Mammary epithelial cell (primary cell): ENCODE measurements at places on chromosomes 5 and 9. TPM values are rescaled to one million over a fixed set of nuclear protein-coding genes. Genes with fewer than 3 reads are reported as not detected.

The TYRP1 gene
- not detected for total RNA-seq

The ENHO gene
- 0.28 TPM in 1 of 2 replicates, not detected in the other for total RNA-seq

The TAF11L5 gene
- total RNA-seq: not detected

The PTCH1 gene
- 7.0 TPM for total RNA-seq

The SNX24 gene
- total RNA-seq: 46.8 and 85.0 TPM in 2 replicates

The CA9 gene
- 3.4 and 18.4 TPM in 2 replicates for total RNA-seq

The SOHLH1 gene
- total RNA-seq: not detected in 2 replicates

The CARD6 gene
- 0.67 TPM for total RNA-seq

DNA sequence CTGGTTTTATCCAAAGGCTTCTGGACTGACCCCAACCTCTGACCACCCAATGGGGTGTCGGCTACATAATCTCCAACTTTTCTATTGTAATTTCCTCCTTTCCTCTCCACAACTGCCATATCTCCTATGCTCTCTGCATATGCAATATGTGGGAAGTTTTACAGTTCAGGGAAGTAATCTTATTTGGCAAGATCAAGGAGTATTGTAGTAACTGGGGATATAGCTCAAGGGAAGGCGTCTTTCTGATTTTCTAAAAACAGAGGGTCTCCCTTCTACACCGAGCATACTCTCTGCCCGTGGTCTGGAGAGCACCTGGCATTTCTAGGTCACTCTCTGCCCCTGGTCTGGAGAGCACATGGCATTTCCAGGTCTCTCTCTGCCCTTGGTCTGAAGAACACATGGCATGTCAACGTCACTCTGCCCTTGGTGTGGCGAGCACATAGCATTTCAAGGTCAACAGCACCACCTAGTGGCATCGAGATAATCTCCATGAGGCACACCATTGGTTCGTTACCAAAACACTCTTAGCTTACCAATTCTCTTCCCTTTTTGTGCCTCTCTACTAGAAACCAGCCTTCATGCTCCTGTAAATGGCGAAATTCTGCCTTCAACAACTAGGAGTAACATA, 616.4 kb upstream of the NUDT12 start:
- DNase-seq: peak; percentile 42

DNA sequence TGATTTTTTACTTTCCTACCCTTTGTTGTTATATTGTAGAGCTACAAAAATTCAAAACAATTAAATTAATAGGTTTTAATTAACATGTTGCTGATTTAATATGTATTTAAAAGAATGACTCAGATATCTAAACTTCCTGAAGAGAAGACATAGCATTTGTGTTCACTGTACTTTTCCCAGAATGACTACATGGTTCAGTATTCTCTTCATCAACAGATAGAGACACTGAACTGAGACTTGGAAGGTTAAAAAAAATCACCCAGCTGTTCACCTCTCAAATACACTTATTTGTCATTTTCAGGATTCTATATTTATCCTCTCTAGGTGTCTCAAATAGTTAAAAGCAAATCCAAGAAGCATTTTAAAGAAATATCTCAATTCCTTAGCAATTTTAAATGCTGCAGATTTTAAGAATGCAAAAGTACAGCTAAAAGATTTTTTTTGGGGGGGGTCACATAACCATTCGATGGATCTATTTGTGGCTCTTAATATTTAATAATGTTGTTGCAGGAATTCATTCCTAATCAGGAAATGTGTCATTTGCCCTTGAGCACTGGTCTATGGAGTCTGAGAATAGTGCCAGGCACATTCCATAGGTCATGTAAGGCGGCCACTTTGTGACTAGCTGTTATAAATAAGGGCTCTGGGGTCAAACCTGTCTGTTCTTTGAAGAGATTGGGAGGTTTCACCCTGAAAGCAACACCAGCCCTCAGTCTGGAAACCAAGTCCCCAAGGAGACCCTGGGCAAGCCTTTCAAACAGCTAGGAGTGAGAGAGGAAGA, 463.1 kb downstream of the NR2F1-AS1 start:
- DNase-seq: peak; percentile 24

DNA sequence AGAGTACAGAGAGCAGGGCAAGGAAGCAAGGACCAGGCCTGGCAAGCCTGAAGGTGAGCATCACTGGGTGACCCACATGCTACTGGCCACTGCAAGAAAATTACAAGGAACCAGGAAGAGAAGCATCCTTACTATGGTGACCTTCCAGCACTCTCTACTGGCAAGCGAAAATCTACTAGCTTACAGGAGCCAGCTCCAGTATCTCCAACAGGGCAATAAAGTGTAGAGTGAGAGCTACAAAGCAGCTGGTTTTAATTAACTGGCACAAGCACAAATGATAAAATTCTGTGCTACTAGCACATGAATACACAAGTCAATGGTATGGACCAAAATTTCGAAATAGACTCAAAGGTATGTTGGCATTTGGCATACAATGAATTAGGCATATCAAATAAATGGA, 113.3 kb upstream of the CAST start:
- no peak for DNase-seq

- peak; percentile 40 for DNase-seq
These were observed 16.8 kb downstream of the MGAT1 start for GRCh38 chr5:180785794-180786221.

DNA sequence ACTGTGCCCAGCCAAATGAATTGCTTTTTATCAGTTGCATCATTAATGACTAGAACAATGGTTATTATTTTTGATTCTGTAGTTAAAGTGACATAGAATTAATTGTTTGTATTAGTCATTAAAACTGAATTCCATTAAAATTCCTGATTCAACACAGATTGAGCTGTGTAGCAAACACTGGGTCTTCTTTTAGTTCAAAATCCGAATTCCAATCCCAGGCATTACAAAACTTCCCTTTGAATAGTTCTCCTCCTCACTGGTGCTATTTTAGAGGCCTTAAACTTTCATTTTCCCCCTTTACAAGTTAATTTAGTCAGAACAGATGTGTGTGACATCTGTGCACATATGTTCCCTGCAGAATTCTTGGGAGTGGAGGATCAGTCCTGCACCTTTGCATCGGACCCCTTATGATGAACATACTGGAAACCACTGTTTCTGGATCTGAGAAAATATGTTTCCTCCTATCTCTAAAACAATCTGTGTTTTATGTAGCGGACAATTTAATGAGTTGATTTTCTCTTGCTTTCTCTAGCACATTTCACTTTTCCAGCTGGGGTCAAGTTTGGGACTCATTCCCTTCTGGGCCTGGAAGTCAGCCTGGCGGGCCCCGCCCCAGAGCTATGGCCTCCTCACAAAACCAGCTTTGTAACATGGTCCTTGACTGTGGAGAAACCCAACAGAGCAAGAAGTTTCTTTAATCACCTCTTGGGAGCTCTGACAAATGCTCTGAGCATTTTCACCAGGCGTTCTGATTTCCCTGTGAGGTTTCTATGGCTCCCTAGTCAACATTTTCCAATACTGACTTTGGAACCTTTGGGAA, 87.9 kb upstream of the MAMDC2 start:
- no peak for DNase-seq

DNA sequence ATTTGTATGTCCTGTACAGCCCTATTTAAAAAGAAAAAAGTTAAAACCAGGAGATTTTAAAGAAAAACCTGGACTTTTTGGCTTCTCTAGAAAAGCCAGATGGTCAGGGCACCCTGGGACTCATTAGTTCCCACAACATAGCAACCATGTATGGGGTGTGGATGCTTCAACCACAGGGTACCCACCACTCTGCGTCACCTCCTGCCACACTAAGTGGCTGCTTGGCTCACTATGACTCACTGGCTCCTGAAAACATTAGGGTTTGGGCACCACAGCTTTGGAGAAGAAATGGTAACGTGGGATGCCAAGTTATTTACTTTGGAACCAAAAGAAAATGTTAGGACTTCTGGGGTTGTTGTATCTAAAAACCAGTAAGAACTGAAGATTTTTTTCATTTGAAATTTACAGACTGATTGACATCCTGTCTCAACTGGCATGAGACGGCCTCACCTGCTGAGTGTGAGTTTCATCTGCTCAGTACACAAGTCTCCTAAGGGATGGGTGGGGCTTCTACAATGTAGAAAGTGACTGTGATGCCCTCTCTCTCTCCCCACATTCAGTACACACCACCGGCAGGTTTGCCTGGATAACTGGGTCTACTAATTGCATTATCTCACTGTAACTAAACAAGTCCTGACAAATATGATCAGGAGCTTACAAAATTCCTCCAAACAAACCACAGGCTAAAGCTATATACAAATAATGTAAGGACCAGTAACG, 103.9 kb downstream of the ESM1 start:
- peak; percentile 87 for DNase-seq

DNA sequence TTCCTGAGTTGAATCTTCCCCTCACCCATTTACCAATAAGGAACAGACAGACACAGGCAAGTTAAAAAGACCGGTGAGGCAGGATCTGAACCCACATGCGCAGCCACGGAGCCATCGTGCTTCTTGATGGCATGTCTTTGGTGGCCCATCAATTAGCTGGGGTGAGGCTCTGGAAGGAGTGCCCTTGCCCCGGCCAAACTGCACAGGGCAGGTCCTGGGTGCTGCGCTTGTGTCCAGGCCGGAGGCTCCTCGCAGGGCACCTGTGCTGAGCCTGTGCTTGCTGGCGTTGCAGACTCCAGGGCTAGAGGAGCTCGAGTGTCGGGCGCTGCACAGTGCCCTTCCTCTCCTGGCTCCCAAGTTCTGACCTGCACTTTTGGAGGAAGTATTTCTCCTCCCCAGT, 66.4 kb downstream of the PSMB7 start:
- DNase-seq: no peak

DNA sequence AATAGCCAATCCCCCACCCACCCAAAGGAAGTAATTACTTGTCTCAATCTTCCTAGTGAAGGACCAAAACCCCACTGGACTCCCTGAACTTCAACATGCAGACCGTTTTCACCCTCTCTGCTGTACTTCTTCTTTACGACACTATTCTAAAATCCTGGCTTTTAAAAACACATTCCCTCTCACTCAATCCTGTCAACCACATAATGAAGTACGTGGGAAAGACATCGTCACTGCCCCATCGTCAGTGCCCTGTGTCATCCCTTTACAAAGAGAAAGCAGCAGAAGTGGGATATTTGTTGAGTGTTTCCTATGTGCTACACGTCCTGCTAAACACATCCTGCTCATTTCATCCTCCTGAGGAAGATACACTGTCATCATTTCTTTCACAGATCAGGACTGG, 54.2 kb downstream of the MAPKAP1 start:
- DNase-seq: no peak

GRCh38 chr5:138263581-138263980, 10.8 kb downstream of the GFRA3 start:
- no peak for DNase-seq

GRCh38 chr9:86241216-86241615, 18.2 kb downstream of the C9orf153 start:
- peak; percentile 16 for DNase-seq

- peak; percentile 74 for DNase-seq
These were observed 176.7 kb upstream of the ADAMTSL1 start for GRCh38 chr9:18297056-18297841.

GRCh38 chr9:135009794-135010585, 77.5 kb upstream of the OLFM1 start:
- DNase-seq: no peak

DNA sequence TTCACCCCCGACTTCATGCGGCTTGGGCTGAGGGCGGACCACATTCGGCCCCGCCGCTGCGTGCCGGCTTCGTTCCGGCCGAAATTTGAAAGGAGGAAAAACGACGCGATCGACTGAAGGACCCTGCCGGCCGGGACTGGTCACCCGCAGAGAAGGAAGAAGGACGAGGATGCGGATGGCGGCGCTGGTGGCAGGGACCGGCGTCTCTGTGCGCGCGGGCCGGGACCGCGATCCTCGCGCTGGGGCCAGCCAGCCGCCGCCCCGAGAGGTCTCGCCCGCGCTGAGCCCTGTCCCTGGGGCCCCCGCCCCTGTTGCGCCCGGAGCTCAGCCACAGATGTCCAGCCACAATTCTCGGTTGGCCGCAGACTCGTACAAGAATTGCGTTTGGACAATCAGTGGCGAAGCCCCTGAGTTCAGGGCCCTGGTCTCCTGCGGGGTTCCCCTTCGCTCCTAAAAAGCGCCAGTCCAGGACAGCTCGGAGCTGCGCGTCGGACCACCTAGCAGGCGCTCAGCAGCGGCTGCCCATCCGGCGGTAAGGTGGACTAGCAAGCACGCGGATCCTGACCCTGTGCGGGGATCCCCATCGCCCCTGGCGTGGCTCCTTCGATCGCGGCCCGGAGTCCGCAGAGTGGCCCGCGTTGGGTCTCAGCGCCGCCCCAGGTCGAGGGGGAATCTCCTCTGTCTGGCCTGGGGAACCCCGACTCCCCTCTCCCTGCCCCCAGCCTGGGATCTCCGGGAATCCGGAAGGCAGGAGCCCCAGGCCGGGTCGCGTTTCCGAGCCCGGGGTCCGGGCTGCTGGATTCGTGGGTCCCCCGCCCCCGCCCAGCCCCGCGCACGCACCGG, 21.3 kb downstream of the URM1 start:
- DNase-seq: no peak

DNA sequence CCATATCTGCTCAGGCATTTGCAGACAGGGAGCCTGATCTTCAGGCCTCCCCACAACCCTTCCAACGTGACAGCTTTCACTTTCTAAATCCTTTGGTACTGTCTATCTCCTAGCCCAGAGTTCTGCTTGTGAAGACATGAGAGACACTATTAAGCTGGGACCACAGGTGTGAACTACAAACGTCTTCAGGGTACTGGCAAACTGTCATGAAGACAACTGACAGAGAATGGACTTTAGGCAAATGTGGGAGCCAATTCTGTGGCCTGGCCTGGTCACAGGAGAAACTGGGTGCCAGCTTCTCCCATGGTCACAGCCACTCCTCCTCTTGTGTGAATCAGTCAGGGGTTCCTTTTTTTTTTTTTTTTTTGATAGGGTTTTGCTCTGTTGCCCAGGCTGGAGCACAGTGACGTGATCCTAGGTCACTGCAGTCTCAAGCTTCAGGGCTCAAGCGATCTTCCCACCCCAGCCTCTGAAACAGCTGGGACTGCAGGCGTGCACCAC, 10.4 kb downstream of the TRIM14 start:
- no peak for DNase-seq

DNA sequence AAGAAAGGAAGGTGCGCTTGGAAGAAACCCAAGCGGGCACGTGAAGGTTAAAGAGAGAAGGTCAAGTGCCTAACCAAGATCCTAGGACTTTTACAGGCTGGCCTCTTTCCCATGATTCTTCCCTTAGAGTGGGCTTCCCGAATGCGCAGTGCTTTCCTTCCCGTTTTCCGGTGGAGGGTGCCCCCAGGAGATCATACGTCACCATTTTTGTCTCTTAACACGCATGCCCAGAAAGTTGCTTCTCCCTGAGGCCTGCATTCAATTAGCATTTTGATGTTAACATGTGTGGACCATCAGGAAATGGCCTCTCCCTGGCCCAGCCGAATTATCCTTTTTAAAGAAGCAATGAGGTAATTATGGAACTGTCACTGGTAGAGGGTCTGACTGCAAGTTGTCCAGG, 1.9 kb upstream of the RUSC2 start:
- no peak for DNase-seq

DNA sequence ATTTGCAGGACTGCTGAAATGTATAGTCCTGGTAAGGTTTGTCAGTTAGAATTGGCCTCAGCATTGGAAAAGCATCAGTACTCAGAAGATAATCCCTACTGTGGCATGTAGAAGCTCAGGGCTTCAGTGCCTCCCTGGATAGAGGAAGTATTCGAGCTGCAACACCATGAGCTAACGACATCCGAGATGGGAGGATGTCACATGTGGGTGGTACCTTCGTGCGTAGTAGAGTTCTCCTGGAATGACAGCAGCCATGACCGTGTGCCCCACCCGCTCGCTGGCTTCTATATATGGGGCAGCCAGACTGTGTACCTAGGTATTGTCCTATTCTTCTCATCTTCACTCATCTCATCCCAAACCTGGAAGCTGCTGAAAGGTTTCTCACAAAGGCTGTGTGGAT, 345.8 kb upstream of the KLF9 start:
- DNase-seq: no peak
